Amygdala (tissue), 56 donors: ENCODE measurements at places on chromosomes 13 and 19.

- no peak for DNase-seq
These were observed 16.9 kb downstream of the CBY2 start for GRCh38 chr13:45718992-45719391.

GRCh38 chr13:76823969-76824368, 62.2 kb downstream of the KCTD12 start:
- DNase-seq, result no peak

DNA sequence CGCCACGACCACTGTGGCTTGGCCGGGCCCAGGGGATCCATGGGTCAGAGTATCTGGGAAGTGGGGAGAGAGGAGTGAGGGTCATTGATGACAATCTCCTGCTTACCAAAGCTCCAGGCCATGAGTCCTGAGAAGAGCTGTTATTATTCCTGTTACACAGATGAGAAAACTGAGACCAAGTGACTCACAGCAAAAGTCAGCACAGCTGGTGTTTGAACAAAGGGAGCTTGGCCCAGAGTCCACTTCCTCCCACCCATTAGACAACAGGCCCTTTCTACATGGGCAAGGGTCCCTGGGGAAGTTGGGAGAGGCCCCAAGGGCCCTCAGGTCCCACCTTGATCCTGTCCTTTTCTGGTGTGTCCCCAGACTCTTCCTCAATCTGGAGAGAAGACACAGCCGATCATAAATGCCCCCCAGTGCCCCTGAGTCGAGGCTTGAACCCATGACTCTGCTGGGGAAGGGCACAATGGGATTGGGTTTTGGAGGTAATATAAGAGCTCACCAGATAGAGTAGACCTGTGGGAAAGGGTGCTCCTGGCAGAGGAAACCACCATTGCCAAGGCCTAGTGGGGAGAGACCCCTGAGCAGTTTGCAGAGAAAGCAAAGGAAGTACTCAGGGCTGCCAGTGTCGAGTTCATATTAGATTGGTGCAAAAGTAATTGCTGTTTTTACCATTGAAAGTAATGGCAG, 6.8 kb downstream of the FUT6 start:
- DNase-seq, result no peak

DNA sequence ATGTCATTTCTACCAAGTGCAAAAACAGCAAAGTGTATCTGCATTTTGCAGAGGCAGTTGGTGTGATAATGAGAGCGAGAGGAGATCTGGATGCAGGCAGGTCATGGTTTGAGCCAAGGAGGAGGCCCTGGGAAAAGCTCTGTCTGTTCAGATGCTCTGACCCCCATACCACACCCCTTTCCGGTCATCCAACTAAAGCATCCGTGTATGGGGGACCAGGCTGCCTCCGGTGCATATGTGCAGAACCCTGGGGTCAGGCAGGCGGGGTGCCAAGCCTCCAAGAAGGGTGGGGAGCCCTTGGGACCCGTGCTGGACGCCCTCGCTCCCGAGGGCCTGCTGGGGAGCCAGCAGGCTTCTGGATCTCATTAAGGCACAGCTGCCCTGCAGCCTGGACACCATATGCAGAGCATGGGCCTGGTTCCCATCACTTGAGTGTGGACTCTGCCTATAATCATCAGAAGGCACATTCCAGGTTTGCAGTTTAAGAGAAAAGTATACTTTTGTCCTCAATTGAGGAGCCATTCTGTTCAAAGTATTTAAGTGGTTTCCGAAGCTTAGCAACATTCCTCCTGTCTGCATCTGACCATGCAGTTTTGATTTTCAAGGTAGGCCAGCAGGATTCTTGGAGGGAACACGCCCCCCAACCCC, 56.1 kb downstream of the ALOX5AP start:
- no peak for DNase-seq

DNA sequence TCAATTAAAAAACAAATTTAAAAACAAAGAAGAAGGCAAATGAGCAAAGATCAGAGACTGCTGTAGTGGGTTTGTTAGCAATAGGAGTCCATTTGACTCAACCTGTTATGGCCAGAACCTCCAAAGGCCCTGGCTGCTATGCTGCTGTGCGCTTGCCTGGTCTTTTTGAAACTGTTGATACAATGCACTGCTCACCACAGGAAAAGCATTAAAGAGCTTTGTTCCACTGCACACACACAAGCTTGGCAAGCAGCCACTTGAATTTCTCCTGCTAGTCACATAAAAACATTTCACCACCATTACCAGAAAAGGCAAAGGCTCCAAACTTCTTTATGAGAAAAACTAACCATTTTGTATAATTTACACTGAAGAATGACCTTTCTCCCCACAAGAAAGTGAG, 132.2 kb downstream of the FREM2 start:
- no peak for DNase-seq

- DNase-seq, result no peak
These were observed 111.2 kb downstream of the TBC1D4 start for GRCh38 chr13:75370774-75371173.

DNA sequence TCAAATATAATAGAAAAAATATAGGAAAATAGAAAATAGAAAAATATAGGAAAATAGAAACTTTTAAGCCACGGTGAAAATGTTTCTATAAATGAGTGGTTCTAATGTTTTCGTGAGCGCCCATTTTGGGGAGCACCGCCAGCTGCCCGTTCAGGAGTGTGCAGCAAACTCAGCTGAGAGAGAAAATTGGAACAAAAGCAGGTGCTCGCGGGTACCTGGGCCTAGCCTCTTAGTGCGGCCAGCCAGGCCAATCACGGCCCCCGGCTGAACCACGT, 204 bp upstream of the PDX1 start:
- no peak for DNase-seq

- DNase-seq, result no peak
These were observed 332.4 kb upstream of the ZNF507 start for GRCh38 chr19:32012886-32013631.

DNA sequence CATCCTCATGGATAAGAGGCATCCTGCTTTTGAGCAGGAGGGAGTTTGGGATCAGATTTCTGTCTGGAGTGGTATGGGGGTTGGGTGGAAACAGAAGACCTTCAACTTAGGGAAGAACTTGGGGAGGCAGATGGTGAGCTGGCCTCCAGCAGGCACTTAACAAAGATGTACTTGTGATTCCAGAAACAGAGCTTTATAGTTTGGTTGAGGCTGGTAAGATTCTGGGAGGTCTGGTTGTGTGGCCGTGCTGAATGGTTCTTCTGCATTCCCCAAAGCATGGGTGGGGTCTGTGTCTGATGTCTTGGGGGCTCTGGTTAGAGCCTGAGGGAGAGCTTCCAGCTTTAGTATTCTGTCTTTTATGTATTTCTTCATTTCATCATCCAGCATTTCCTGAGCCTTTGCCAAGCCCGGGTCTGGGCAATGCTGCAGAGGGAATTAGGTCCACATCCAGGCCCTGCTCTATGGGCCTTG, 4.8 kb downstream of the MEGF8 start:
- no peak for DNase-seq

GRCh38 chr13:40758811-40759210, 12.2 kb downstream of the MRPS31 start:
- no peak for DNase-seq

DNA sequence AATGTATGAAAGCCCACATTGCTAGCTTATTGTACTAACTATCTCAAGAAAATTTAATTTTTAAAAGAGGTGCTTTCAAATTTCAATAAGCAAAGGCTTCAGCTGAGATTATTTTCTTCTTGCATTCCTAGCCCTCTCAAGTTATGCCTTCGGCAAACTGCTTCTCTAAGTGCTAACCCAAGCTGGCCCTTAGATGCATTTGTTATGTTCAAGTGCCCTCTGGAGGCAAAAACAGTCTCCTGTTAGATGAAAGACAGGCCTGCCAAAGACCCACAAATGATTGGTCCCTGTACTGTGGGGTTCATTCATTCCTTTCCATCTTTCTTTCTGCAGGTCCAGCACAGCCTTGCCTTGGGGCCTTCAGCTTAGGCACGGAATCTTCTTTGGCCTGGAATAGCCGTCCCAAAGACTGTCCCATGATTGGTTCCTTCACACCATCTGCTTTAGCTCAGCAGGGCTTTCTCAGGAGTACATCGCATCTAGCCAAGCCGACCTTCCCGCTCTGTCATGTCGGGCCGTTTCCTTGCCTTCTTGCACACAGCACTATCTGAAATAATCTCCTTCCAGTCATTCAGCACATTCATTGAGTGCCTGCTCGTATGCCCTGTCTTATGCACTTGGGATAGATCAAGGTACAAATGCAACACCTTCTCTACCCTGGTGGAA, 26.4 kb upstream of the TPTE2 start:
- no peak for DNase-seq

GRCh38 chr19:47190167-47190727, 40.8 kb downstream of the BBC3 start:
- peak; percentile 2 for DNase-seq

DNA sequence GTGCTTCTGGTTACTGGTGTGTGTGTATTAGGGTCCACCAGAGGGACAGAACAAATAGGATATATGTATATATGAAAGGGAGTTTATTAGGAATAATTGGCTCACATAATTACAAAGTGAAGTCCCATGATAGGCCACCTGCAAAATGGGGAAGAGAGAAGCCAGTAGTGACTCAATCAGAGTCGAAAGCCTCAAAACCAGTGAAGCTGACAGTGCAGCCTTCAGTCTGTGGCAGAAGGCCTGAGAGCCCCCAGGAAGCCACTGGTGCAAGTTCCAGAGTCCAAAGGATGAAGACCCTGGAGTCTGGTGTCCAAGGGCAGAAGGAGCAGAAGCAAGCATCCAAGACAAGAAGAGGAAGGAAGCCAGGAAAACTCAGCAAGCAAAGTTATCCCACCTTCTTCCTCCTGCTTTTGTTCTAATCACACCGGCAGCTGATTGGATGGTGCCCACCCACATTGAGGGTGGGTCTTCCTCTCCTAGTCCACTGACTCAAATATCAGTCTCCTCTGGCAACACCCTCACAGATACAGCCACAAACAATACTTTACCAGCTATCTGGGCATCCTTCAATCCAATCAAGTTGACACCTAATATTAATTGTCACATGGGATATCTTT, 21.7 kb upstream of the SCEL start:
- DNase-seq, result no peak

- no peak for DNase-seq
These were observed 27.7 kb downstream of the TMTC4 start for GRCh38 chr13:100646871-100647270.

- no peak for DNase-seq
These were observed 165.1 kb downstream of the PCCA start for GRCh38 chr13:100254002-100254401.

DNA sequence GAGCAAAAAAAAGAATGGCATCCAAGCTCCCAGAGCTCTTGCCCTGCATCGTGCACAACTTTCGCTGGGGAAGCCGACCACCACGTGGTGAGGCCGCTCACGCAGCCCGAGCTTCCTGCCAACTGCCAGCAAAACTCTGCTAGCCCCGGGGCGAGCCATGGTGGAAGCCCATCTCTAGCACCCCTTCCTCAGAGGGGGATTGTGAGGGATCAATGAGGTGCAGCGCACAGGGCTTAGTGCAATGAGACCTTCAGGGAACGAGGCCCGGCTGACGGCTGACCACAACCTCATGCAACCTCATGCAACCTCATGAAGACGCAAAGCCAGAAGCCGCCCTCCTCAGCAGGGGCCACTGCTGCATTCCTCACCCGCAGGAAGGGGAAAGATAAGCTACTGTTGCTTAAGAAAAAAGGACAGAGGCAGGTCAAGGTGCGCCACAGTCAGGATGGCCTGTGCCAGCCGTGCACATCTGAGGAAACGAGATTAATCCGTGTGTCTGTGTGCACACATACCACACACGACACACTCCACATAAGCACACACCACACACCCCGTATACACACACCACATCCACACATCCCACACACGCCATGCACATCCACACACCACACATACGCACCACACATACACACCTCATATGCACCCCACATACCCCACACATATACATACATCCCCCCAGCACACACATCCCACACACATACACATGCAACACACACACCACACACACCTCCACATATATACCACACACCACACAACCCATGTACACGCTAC, 9.6 kb downstream of the HSPBP1 start:
- no peak for DNase-seq

- no peak for DNase-seq
These were observed 15.4 kb upstream of the NOP53 start for GRCh38 chr19:47729799-47730520.

DNA sequence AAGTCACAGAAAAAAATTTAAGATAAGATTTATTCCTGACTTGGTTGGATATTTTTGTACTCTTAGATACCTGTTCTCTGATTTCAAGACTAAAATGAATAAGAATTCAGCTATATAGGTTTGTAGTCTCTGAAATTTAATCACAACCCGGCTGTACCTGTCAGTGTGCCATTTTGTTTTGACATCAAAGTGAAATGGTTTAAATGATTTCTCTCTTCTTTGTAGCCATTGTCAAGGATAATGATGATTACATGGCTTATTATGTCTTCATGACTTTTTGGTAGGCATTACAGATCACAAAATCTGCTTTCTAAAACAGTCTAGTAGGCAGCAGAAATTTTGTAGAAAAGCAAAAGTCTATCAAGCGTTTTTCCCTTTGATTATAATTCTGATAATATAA, 72.5 kb downstream of the PCDH17 start:
- DNase-seq, result no peak

GRCh38 chr13:72342364-72342763, 385.1 kb downstream of the MZT1 start:
- DNase-seq, result no peak

DNA sequence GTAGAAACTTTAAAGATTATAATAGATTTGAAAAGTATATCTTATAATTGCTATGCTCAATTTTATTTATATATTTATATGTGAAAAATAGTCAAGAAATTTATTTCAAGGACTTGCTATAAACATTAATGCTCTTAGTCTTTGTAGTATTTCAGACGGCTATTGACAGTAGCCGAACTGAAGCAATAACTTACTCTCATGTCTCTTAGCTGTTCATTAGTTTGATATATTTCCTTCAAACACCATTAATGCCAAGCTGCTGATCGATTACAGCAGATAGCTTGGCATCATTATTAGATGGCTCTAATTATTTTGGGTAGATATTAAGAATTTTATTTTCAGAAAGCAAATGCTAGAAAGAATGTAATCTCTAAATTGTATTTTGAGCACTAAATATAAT, 1151.5 kb upstream of the SPRY2 start:
- no peak for DNase-seq

GRCh38 chr13:60646620-60647019, 249.6 kb downstream of the TDRD3 start:
- DNase-seq, result no peak

GRCh38 chr19:55283548-55284377, at the start of gene BRSK1:
Gene BRSK1 (plus strand): TSS chr19:55283997. CDS start chr19:55284443, 446 bp downstream.
- peak; percentile 62 for DNase-seq

GRCh38 chr13:23609414-23609760, 39.2 kb downstream of the TNFRSF19 start:
- DNase-seq, result no peak

- DNase-seq, result peak; percentile 46
These were observed 2.2 kb upstream of the TNFSF9 start for GRCh38 chr19:6528544-6529121.

GRCh38 chr13:46106839-46107371, 2.1 kb upstream of the CPB2 start:
- DNase-seq, result no peak
